ENCODE measurements at places on chromosomes 1 and 21. TPM values are rescaled to one million over a fixed set of nuclear protein-coding genes. Genes with fewer than 3 reads are reported as not detected.
A peak's percentile ranks its signal among the peaks of the same experiment; 100 is the strongest.

The AKT3 gene
- total RNA-seq: 624 TPM

- peak; percentile 93 for DNase-seq
Observed at GRCh38 chr1:16367258-16367967, 371 bp downstream of the SZRD1 start.

- DNase-seq: peak; percentile 26
Observed at GRCh38 chr1:171486048-171486519, 754 bp downstream of the PRRC2C start.

DNA sequence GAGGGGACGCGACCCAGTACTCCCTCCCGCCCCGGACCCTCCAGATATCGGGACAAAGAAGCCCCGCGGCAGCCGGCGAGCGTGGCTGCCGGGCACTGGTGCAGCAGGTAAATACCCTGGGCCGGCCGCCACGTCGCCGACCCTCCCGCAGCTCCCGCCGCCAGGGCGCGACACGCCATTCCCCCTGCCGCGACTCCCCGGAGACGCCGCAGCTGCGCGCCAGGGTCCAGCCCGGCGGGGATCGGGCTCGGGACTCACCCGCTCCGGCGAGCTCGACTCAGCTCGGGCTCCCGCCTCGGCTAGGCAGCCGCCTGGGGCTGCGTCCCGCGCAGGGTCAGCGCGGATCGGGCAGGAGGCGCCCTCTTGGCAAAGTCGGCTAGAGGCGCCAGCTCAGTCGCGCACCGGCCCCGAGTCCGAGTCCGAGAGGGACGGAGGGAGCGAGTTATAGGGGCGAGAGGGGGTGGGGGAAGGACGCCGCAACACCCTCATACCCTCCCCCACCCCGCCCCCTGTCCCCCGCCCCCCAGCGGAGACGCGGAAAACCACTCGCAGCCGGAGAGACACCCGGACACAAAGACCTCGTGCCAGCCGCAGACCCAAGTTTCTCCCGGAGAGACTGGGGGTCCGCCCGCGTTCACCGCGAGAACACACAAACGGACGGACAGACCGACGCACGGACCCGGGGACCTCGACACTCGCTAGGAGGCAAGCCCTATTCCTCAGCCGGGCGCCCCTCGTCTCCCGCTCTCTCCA, 985 bp downstream of the SYT6 start:
- DNase-seq: no peak

GRCh38 chr1:24297187-24297851, 21.8 kb upstream of the GRHL3 start:
- DNase-seq: no peak

Measured in occipital lobe (tissue), 3 donors.